Activated CD4-positive, alpha-beta memory T cell treated with anti-CD3 and anti-CD28 coated beads, Interleukin-2, amount 10 ng/mL, durations not matched to agents 7 days and 5 days (primary cell): ENCODE measurements at places on chromosomes 1 and 21.

DNA sequence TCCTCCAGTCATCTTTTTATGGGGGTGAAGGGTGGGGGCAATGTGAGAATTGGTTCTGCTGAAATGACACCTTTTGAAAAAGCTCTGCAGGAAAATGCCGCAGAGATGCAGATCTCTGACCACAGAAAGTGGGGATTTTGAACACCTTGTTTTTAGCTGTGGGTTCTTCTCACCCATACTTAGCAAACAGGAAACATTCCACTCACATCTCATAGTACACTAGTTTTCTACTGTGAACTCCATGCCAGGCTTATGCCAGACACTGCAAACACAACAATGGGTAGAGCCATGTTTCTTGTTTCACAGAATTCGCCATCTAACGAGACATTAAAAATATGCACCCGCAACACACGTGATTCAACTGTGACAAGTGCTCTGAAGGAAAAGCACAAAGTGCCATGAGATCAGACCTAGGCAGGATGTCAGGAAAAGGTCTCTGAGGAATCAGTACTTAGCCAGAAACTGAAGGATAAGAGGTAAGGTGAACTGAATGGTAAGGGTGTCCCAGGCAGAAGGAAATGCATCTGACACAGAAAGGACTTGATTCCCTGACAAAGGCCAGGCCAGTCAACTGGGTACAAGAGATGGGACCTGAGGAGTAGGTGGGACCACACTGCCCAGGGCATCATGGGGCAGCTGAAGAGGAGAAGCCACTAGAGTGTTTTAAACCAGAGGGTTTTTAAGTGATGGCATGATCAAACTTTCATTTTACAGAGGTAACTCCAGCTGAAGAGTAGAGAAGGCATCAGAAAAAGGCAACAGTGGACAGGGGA, 83.8 kb upstream of the JAK1 start:
- DNase-seq = no peak

- peak; percentile 89 for DNase-seq
Observed at GRCh38 chr21:45078877-45079281, 4.5 kb downstream of the ADARB1 start.

- no peak for DNase-seq
Observed at GRCh38 chr1:94757931-94758330, 62.2 kb upstream of the SLC44A3 start.

DNA sequence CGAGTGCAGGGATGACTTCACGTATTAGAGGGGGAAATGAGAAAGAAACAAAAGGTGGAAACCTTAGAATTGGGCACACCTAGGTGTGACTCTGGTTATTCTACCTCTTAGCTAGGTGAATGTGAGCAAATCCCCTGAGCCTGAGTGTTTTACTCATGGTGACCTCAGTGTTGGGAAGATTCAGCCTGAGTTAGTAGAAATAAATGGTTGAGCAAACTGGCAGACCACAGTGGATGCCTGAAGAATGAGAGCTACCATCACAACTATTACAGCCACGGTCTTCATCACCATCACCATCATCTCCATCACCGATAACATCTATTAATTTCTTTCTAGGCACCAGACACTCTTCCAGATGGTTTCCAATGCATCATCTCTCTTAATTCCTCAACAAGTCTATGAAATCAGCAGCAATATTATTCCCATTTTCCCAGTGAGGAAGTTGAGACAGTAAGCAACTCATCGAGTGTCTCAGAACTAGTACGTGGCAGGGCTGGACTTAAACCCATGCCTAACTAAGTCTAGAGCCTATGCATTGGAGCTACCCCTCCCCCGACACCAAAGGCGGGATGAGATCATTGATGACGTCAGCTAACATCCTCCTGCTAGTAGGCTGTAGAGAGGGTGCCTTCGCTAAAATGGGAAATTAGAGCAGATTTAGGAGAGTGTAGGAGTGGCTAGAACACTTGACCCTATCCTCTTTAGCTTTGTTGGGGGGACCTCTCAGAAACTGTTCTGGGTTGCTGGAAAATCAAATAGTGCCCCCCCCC, 7.9 kb upstream of the KAZN start:
- DNase-seq = no peak

DNA sequence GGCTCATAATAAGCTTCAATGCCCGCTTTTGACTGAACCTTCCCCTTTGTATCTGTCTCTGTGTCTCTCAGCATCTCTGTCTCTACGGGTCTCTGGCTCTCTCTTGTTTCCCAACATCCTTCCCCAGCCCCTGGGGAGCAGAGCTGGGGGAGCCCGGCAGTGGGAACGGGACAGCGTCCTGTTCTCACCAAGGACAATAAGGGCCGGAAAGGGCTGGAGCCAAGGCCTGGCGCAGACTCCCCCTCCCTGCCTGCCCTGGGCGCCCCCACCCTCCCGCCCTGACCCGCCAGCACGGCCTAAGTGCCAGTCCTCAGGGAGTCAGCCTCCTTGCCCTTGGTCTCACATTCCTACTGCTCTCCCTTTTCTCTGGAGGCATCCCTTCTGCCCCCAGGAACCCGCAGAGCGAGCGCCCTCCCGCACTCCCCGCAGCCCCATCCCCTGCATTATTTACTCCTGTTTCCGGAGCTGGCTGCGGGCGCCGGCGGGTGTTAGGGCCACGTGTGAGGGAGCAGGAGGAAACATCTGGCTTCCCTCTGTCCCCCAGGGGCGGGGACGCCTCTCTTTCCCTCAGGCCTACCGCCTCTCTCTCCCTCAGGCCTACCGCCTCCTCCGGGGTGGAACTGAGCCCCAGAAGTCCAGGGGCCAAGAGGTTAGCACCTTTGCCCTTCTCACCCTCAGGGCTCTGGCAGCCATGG, 6.5 kb downstream of the KRTCAP2 start:
- DNase-seq = no peak
